GM12864 (cell line): ENCODE measurements at places on chromosomes 3 and 15.
A peak's percentile ranks its signal among the peaks of the same experiment; 100 is the strongest.

DNA sequence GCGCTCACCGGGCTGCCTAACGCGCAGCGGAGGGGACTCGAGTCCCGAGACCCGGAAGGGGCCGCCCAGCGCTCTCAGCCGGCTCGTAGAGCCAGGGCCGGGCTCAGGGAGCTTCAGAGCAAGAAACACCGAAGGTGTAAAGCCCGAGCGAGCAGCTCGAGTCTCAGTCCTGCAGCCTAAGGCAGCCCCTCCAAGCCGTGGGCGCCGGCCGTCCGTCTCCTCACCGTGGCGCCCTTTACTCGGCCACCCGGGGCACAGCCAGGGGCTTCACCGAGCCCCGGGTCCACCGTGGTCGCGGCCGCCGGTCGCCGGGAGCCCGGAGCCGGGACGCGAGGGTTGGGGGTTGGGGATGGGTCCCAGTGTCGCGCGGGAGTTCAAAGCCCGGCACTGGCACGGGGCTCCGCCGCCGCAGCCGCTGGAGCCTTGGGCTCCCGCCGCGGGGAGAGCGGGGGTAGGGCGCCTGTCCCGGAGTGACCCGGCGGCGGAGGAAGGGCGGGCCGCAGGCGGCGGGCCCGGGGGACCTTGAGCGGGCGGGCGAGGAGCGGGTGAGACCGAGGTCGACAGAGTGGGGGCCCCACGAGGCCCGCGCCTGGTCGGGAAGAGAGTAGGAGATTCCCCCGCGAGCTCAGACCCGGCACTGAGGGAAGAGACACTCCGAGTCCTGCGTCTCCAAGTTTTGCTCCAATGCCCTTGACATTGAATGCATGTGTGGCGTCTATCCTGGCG lies 26.9 kb upstream of the THRB start:
- DNase-seq: no peak

DNA sequence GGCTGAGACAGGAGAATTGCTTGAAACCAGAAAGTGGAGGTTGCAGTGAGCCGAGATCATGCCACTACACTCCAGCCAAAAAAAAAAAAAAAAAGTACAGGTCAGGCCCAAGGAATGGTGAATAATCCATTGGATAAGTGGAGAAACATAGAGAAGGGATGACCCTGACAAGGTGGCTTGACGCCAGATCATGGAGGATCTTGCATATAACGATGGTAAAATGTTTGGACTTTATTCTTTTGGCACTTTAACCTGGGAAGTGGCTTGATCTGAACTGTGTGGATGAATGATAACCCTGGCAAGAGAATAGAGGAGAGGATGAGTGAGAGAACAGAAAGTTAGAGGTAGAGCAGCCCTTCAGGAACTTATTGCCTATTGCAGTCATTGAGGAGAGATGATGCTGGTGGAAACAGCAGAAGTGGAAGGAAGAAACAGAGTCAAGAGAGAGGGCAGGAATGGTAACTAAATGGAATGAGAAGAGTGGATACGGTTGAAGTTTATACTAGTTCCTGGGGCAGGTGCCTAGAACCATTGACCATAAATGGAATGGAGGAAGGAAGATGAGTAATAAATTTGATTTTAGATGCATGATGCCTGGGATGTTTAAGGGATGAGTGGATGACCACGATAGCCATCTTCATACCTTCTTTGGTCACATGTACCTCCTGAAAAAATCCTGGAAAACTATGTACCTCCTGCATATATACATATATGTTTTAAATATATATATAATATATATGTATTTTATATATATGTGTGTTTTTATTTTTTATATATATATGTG lies 57.8 kb downstream of the BLM start:
- DNase-seq: no peak

DNA sequence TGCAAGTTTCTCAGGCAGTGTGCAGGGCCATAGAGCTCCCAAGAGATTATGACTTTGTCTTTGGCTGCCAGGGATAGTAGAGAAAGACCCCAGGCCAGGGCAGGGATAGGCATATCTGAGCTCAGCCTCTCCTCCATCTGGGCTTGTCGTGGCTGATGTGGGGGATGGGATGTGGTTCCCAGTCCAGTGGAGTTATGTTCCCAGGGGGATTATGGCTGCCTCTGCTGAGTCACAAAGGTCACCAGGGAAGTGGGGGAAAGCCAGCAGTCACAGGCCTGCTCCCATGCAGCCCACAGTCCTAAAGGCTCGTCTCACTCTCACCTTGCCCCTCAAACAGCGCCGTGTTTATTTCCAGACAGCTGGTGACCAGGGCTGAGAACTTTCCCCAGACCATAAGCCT lies 354.9 kb downstream of the SI start:
- DNase-seq: no peak

GRCh38 chr15:72184165-72184811 lies 13.3 kb downstream of the GRAMD2A start:
- no peak for DNase-seq

DNA sequence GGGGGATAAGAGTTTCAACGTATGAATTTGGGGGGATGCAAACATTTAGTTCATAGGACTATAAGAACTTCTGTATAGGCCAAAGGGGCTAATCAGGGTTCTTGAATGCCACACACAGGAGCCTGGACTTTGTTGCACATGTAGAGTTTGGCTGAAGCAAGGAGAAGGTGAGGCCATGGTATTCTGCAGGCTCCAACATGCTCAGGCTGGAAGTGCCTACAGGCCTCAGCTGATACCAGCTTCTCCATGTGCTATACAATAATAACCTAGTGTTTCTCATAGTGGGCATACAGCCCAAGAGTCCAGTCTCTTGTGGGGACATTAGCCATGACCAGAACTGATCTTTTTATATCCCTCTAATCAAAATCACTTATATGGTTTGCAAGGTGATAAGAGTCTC lies 399.7 kb upstream of the MCTP2 start:
- no peak for DNase-seq

GRCh38 chr15:75008221-75008625 lies 12.9 kb downstream of the SCAMP5 start:
- DNase-seq: peak; percentile 64

DNA sequence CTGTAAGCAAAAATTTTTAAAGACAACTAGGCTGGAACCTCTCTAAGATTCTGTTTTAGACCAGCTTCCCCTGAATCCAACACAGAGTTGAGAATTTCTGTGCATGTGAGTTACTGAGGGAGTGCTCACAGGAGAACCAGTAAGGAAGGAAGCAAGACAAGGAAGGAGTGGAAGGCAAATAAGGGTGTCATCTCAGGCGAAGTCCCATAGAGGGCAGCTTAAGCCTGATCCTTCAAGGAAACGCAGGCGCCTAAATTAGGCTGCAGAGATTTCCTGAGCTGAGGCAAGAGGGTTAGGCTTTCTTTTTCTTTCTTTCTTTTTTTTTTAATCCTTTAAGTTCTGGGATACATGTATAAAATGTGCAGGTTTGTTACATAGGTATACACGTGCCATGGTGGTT lies 36.2 kb upstream of the COL6A6 start:
- no peak for DNase-seq

- DNase-seq: no peak
Observed at GRCh38 chr3:11059090-11059798, 66.7 kb downstream of the SLC6A1 start.

DNA sequence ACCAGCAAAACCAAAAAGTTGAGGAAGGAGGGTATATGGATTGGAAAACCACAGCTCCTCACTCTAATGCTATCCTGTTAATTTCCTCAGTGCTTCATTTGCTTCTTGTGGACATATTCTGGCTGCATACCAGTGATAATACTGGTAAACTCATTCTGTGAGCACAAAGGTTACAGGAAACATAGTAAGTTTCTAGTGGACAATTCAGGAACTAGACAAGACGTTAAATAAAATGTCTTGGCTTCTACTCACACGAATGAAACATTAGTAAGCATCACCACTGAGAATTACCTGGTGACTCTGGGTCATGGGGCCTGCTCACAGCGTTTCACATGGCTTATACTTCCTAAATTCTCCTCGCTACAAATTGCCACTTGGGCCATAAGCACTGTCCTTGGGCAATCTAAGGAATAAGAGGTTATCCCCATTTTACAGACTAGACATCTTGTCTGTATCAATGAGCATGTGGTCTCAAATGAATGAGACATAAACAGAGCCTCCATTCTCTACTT lies 20.1 kb upstream of the PPIB start:
- DNase-seq: no peak

GRCh38 chr15:100174159-100174903 lies 167.4 kb downstream of the ADAMTS17 start:
- DNase-seq: no peak

- DNase-seq: no peak
Observed at GRCh38 chr3:148625095-148625736, 72.5 kb upstream of the AGTR1 start.

GRCh38 chr15:100651253-100651652 lies 48.9 kb downstream of the ASB7 start:
- DNase-seq: no peak

DNA sequence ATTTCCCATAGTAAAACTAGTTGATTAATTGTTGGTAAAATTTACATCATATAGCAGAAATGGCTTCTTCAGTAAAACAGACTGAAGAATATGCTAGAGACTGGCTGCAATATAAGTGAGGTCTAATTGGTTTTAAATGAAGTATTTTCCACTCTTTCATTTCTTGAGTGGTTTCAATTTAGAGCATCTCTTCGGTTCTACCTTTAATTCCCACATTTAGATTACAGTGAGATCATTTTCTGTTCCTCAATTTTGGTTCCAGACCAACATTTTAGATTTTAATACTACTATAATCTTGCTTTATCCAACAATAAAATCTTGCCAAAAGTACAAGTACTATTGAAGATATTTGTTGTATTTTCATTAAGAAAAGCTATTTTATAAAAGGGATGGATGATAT lies 1.0 kb upstream of the LRCH3 start:
- DNase-seq: no peak

DNA sequence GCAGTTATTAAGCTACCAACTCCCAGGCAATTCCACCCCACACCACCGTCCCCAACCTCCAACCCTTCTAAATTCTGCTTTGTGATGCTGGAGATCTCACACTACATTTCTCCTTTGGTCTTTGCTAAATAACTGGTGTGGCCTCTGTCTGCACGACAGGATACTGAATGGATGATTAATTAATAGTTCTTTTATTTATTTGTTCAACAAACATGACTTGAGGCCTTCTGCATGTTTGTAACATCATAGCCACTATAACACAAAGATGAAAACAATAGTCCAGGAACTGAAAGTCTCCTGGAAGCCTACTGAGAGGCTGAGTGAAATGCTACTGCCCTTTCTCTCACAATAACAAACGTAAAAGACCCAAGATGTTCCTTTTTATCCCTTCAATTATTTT lies 609.5 kb upstream of the UBE2E2 start:
- DNase-seq: no peak

GRCh38 chr3:168531116-168531515 lies 435.4 kb upstream of the GOLIM4 start:
- no peak for DNase-seq

- DNase-seq: no peak
Observed at GRCh38 chr15:75353604-75354003, 6.8 kb downstream of the NEIL1 start.

- no peak for DNase-seq
Observed at GRCh38 chr3:177657243-177657642, 460.0 kb upstream of the TBL1XR1 start.

DNA sequence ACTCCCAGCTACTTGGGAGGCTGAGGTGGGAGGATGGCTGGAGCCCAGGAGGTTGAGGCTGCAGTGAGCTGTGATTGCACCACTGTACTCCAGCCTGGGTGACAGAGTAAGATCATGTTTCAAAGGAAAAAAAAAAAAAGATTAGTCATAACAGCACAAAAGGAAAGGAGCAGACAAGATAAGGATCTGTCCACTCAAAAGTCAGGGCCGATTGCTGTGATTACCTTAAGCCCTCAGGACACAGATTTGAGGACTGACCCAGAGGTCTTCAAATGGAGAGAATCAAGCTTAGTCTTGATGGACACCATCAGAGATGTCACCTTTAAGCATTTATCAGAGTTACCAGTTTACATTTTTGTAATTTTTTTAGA lies 23.9 kb upstream of the HEG1 start:
- DNase-seq: no peak

GRCh38 chr15:78974272-78974918 lies 29.5 kb upstream of the CTSH start:
- no peak for DNase-seq
